Left hindlimb (tissue), 1 donor: ENCODE measurements at places on chromosomes 6 and 20.

DNA sequence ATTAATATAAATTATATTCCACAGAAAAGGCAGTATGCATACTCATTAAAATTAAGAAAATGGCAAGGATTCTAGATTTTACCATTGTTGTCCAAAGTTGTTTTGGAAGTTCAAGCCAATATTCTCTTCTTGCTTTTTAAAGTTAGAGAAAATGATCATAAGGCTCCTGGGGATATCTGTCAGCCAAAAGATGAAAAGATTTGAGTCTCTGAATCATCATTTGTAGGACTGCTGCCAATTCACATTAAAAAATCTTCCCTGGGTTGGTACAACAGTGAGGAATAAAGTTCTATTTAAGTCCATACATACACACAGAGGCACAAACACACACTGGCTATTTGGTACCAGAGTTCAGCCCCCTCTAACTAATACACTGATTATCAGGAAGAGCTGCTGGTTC lies 620.1 kb downstream of the COL12A1 start:
- DNase-seq, result no peak

- no peak for DNase-seq
Observed at GRCh38 chr6:156822747-156823206, 45.6 kb downstream of the ARID1B start.

DNA sequence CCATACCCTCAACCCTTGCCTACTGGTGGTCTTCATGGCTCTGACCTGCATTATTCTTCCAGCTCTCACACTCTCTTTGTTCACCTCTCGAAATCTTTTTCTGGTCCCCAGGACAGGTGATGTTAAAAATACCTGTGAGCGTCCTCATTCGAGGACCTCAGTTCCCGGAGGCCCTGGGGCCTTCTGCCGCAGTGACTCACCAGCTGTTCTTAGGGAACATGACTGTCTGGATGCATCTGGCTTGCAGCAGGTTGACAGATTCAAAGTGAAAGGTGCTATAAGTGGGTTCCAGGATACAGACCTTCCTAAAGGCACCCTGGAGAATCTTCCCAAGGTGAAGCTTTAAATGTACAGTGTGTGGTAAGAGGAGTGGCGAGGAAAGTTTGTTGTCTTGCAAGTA lies 210.4 kb upstream of the KCNG1 start:
- DNase-seq, result no peak

DNA sequence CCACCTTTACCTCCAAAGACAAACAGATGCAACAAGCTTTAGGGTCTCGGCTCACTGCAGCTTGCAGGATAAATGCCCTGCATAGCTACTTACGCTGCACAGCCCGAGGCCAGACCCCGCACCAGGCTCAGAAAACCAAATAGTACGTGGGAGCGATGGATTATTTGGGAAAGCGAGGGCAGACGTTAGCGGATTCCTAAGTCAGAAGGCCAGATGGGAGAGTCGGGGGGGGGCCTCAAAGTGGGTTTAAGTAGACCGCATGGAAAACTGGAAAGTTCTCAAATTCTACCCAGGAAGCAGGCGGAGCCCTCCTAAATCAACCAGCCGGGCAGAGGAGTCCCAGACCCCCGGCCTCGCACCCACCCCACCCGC lies 382 bp downstream of the SFT2D1 start:
- no peak for DNase-seq
